ENCODE measurements at places on chromosomes 2 and 18. TPM values are rescaled to one million over a fixed set of nuclear protein-coding genes. Genes with fewer than 3 reads are reported as not detected.

- no peak for DNase-seq
Observed at GRCh38 chr2:222738809-222739208, 67.4 kb downstream of the MOGAT1 start.

- DNase-seq = no peak
Observed at GRCh38 chr2:176552501-176553135, 283.4 kb downstream of the MTX2 start.

- no peak for DNase-seq
Observed at GRCh38 chr2:144261966-144262365, 258.0 kb downstream of the ZEB2 start.

DUSP2 gene
- not detected for total RNA-seq

IGFBP2 gene
- 0.45 TPM for total RNA-seq
